Ecto neural progenitor cell (in vitro differentiated cells): ENCODE measurements at places on chromosomes 3 and 15.

GRCh38 chr15:44215594-44215993 lies 20.5 kb upstream of the FRMD5 start:
- no peak for DNase-seq

- DNase-seq = peak; percentile 74
Observed at GRCh38 chr3:107524841-107525643, 2.3 kb downstream of the BBX start.

DNA sequence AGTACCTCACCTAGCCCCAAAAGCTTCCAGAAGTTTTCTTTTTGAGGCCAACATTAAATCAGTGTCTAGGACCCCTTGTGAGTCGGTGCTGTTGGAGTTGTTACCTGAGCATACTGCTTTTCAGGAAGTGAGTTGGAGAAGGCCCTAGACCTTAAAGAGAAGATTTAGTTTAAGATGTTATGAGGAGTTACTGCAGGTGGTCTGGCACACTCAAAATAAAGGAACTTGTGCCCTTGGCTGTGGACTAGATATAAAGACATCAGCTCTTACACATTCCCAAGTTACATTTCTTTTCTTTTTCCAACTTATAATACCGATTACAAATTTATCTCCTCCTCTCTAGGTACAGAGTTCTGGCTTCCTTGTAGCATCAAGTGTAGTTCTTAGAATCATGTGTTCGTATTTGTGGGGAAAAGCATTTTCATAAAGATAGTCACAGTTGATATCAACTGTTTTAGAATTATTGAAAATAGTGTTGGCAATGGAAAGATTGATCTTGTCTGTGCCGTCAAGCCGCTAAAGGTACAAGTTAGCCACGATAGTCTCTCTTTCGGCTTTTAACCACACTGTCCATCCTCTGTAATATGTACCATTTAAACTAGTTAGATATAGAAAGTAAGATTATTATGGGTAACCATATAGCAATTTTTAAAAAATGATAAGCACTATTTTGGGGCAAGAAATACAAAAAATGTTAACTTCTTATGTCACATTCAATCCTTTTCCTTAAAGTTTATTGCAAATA lies 8.6 kb downstream of the ZIC1 start:
- no peak for DNase-seq

DNA sequence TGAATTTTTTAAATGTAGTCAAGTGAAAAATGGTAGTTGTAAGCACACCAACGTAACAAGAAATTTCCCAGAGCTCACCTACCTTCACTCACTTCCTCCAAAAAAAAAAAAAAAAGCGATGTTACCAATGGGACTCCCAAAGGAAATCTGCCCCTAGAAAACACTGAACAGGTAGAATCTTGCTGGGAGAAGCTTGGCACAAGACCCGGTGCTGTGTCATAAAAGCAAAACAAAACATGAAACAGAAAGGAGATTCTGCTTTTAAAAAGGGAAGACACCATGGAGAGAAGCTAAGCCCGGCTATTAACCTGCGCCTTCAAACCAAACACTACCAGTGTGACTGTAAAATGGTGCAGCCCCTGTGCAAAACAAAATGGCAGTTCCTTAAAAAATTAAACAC lies 40.5 kb downstream of the PGPEP1L start:
- DNase-seq = no peak

GRCh38 chr15:39465843-39466749 lies 114.8 kb upstream of the THBS1 start:
- DNase-seq = no peak

DNA sequence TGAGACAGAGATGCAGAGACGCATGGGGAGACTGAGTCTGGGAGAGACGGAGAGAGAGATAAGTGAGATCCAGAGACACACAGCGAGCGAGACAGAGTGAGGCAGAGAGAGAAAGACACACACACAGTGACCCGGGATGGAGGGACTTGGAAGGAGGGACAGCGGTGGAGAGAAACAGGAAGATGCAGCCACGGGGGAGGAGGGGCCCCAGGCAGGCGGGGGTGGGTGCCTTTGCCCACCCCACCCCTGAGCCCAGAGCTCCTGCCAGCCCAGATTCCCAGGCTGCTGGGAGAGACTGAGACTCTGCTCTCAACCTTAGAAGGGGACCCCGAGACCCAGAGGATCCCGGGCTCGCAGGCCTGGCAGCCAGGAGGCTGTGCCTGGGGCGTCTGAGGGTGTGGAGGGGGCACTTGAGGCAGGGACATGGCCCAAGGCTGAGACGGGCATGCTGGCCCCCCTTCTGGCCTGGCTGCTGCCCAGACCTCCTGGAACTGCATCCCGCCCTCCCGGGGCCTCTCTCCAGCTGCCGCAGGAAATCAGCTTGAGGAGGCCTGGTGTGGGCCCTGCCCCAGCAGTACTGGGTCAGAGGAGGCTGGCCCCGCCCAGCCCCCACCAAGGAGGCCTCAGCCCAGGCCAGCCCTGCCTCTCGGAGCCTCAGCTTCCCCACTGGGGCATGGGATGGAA lies 18.1 kb downstream of the H1-8 start:
- no peak for DNase-seq

- no peak for DNase-seq
Observed at GRCh38 chr3:170179432-170179831, 2.1 kb downstream of the PHC3 start.

- DNase-seq = peak; percentile 57
Observed at GRCh38 chr3:126550488-126551051, 8.2 kb downstream of the C3orf22 start.

GRCh38 chr3:150449169-150449721 lies 41.1 kb downstream of the TSC22D2 start:
- DNase-seq = no peak

DNA sequence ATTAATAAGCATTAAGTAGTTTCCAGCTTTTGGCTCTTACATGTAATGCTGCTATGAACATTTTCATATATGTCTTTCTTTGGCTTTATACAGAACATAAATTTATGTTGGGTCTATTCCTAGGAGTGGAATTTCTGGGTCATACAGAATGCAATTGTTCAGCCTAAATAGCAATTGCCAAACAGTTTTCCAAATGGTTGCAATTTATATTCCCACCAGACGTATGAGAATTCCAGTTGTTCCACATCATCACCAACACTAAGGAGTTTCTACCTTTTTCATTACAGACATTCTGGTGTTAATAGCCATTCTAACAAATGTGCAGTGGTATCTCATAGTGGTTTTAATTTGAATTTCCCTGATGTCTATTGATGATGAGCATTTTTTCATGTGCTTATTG lies 160.1 kb upstream of the TMC3 start:
- DNase-seq = no peak

DNA sequence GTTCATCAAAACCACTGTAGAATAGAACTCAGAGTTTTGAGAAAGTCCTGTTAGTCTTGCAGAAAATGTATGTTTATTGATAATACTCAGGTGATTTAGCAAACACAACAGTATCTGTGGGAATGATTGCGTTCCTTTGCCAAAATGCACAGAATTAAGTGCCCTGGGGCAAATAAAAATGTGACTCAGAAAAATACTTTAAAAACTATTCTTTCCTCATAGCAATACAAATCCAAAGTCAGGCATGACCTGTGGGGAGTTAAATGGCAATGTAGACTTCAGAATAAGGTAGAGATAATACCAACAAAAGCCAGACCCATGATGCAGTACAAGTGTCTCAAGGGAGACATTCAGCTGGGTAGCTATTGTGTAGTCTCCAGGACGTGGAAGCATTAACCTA lies 72.3 kb upstream of the SNTN start:
- DNase-seq = no peak

DNA sequence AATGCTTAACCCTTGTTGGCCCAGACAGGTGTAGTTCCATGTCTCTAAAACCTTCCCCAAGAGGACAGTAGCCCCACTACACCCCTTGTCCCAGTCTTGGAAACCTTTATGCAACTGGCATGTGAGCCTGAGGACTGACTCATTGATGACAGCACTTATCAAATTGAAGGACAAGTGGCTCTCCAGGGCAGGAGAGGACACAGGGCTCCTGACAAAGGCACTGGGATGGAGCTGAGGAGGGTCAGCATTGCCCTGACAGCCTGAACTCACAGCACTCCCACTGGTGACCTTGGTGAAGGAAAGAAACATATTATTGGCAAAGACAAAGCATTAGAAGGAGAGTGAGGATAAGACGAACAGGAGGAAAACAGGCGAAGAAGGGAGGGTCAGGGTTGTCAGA lies 139.9 kb downstream of the EPHB1 start:
- no peak for DNase-seq

GRCh38 chr3:142646020-142646785 lies 50.0 kb downstream of the PLS1 start:
- no peak for DNase-seq

GRCh38 chr3:31268868-31269267 lies 263.9 kb upstream of the STT3B start:
- no peak for DNase-seq

- DNase-seq = no peak
Observed at GRCh38 chr15:67462875-67463274, 58.1 kb upstream of the C15orf61 start.

DNA sequence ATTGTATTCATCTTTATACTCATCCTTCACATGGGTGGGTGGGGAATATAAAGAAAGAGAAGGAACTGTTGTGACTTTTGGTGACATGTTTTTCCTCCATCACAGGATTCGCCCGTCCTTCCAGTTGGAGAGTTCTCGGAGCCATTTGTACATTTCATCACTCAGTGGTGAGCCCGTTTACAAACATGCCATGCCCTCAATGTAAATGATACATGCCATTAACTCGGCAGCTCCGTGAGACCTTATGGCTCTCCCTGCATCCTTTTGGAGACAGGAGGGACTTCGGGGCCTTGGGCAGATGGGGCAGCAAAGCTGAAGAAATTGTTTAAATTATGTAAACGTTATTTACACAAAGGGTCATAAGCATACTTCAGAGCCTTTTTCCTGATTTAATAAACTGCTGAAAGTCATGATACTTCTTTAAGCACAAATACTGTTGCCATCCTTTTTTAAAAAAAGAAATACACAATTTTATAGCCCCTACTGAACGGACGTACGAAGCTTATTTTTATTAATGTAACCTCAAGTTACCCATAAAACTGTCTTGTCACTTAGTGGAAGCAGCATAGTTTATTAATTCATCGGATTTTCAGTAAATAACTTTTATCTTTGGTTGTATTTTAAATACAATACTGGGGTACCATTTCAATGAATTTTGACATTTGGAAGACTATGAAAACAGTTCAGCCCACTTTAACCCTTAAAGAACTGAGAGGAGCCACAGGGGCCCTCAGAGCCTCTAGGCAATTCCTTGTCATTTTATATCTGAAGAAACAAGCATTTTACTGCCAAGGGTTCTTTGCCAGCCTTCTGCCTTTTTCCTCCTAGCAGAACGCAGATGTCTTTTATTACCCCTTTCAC lies 55.6 kb upstream of the SKOR1 start:
- no peak for DNase-seq
